Glutamatergic neuron (in vitro differentiated cells): ENCODE measurements at places on chromosomes 12 and 14. TPM values are rescaled to one million over a fixed set of nuclear protein-coding genes. Genes with fewer than 3 reads are reported as not detected.

The CACNA1C gene
- 11.0 TPM for total RNA-seq

The KRT2 gene
- not detected for total RNA-seq

The HSPB8 gene
- 0.32 TPM for total RNA-seq

The ITGB7 gene
- not detected for total RNA-seq

The LALBA gene
- not detected for total RNA-seq

The GPRC5A gene
- total RNA-seq: not detected

The TAS2R31 gene
- 5.7 TPM for total RNA-seq

The TAS2R14 gene
- 3.3 TPM for total RNA-seq
